Epithelial cell of umbilical artery (primary cell): ENCODE measurements at places on chromosomes 16 and 17. TPM values are rescaled to one million over a fixed set of nuclear protein-coding genes. Genes with fewer than 3 reads are reported as not detected.

The OMG gene
- total RNA-seq = under 0.01 TPM in 1 of 2 replicates, not detected in the other

The KRT16 gene
- total RNA-seq = 0.30 TPM in 1 of 2 replicates, not detected in the other

The KRTAP4-9 gene
- not detected in 2 replicates for total RNA-seq

The OR3A3 gene
- total RNA-seq = not detected in 2 replicates

The SOCS3 gene
- 24.0 and 63.2 TPM in 2 replicates for total RNA-seq

The KCNJ2 gene
- 17.5 and 21.4 TPM in 2 replicates for total RNA-seq

The PRSS36 gene
- 0.32 and 1.5 TPM in 2 replicates for total RNA-seq

The C16orf95 gene
- 7.5 and 9.4 TPM in 2 replicates for total RNA-seq

The CDC42EP4 gene
- 10.7 and 16.1 TPM in 2 replicates for total RNA-seq
